ENCODE measurements at places on chromosomes 6 and 20. TPM values are rescaled to one million over a fixed set of nuclear protein-coding genes. Genes with fewer than 3 reads are reported as not detected.

- DNase-seq: peak; percentile 62
These were observed 2.0 kb upstream of the SLC29A1 start for GRCh38 chr6:44221291-44221960.

- DNase-seq: no peak
These were observed 380.2 kb upstream of the MMS22L start for GRCh38 chr6:97663252-97663651.

GRCh38 chr20:7389216-7389615 is 551.0 kb downstream of the HAO1 start:
- DNase-seq: no peak

Gene E2F1
- 14.0 TPM for polyA plus RNA-seq

Gene TP53TG5
- not detected for polyA plus RNA-seq

Gene TP53INP2
- 6.8 TPM for polyA plus RNA-seq

Gene DOK5
- 2.8 TPM for polyA plus RNA-seq
